ENCODE measurements at places on chromosomes 2 and 18. TPM values are rescaled to one million over a fixed set of nuclear protein-coding genes. Genes with fewer than 3 reads are reported as not detected.

Gene KCNG2
- not detected for total RNA-seq

Gene TCF23
- not detected for total RNA-seq

Gene DLGAP1
- not detected for total RNA-seq

Gene C2orf66
- total RNA-seq = 0.17 TPM

Gene MYO3B
- 0.11 TPM for total RNA-seq

DNA sequence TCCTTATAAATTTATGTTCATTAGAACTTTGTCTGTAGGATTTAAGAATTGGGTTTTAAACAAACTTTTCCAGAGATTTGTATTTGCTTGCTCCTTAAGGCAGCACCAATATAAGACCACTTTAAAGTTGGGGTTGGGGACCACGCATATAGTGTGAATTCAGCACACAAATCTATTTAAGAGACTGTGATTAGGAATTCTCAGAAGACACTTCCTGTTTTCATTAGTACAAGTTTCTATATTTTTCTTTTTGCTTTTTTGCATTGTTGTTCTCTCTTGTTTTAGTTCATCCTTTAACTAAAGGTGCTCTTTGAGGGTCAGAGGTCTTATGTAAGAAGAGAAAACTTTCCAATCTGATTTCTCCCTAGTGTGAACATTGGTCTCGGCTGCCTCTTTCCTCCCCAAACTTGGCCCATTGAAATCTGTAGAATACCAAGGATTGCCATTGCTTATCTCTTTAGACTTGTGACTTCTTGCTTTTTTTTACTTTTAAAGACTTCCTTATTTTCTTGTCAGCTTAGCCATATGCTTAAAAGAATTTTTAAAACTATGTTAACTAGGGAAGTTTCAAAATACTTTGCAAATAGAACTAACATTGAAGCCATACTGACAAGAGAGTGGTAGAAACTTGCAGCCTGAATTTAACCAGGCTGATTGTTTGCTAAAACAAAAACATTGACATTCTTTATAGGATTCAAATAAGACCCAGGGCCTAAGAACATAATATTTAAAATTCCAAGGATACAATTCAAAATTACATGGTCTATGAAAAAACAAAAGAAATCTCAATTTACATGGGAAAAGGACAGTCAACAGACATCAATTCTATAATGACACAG, 264.1 kb upstream of the FN1 start:
- no peaks in the 10 kb centered on the region for H3K36me3 ChIP-seq
- no peak overlapping the region for H3K27ac ChIP-seq
- no peak for DNase-seq
- H3K27me3 ChIP-seq = peaks cover 2% of the 10 kb centered on the region

DNA sequence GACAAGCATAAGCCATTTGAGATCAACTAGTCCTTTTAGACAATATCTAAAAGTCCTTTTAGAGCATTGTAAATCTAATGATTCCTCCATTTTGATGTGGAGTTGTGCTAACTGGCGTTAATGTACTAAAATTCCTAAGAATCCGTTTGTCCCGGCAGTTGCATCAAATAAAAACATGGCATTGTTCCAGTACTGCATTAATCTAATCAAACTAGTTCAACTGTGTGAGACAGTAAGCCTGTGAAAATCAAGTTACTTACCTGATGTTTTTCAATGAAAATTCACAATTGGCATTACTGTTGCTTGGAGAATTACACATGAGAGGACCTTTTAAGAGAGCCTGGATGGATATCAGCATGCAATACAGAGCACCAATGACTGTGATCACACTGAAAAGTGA, 13.3 kb downstream of the TM4SF20 start:
- H3K27me3 ChIP-seq = peaks cover 4% of the 10 kb centered on the region
- H3K4me1 ChIP-seq = no peaks in the 10 kb centered on the region
- H3K4me3 ChIP-seq = no peak overlapping the region
- no peak overlapping the region for H3K27ac ChIP-seq
- H3K36me3 ChIP-seq = peaks cover 5% of the 10 kb centered on the region

GRCh38 chr2:186917866-186918265, 68.9 kb upstream of the ZSWIM2 start:
- no peaks in the 10 kb centered on the region for H3K36me3 ChIP-seq
- no peak overlapping the region for H3K27ac ChIP-seq
- no peaks in the 10 kb centered on the region for H3K4me1 ChIP-seq
- no peak for DNase-seq
- no peaks in the 10 kb centered on the region for H3K27me3 ChIP-seq
- H3K4me3 ChIP-seq = no peak overlapping the region

GRCh38 chr18:1094409-1094808, 189.7 kb downstream of the ADCYAP1 start:
- no peak overlapping the region for H3K4me3 ChIP-seq
- no peak for DNase-seq
- H3K27me3 ChIP-seq = no peaks in the 10 kb centered on the region
- no peaks in the 10 kb centered on the region for H3K4me1 ChIP-seq

GRCh38 chr2:3354986-3355385, 22.6 kb downstream of the EIPR1 start:
- no peaks in the 10 kb centered on the region for H3K27me3 ChIP-seq
- H3K4me3 ChIP-seq = no peak overlapping the region
- H3K36me3 ChIP-seq = peaks cover 43% of the 10 kb centered on the region
- peaks cover 23% of the 10 kb centered on the region for H3K4me1 ChIP-seq

- H3K36me3 ChIP-seq = peaks cover 40% of the 10 kb centered on the region
- DNase-seq = no peak
- H3K27ac ChIP-seq = no peak overlapping the region
- H3K4me1 ChIP-seq = no peaks in the 10 kb centered on the region
Measured at GRCh38 chr2:62281663-62282062, 85.7 kb downstream of the B3GNT2 start.

DNA sequence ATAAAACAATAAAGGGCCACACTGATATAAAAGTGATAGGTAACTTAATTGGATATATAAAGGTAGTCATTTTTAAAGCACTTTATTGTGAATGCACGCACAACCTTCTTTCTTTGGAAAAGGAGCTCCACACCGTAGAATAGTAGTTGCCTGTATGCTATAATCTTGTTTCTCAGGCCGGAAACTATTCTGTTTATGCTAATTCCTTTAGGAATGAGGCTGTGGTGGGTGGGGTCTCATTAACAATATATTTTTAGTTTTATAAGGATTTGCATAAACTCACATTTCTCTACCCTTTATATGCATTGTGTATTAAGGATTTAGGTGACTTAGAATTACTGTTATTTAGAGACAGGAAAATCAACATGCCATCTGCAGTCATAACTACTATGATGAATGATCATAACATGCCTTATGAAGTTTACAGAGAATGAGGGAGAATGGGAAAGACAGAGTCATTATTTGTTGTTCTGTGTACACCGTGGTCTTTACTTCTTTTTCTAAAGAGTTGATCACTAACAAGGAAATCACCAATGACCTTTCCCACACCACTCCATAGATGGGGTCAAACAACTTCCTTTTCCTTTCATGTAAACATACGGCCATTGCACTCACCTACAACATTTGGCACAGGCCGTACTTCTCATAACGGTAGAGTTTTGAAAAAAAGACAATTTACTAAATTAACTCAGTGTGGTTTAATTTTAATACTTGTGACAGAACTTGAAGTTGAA, 84.5 kb downstream of the PIEZO2 start:
- H3K4me1 ChIP-seq = no peaks in the 10 kb centered on the region
- no peak for DNase-seq
- no peak overlapping the region for H3K27ac ChIP-seq
- H3K36me3 ChIP-seq = no peaks in the 10 kb centered on the region
- no peak overlapping the region for H3K4me3 ChIP-seq

DNA sequence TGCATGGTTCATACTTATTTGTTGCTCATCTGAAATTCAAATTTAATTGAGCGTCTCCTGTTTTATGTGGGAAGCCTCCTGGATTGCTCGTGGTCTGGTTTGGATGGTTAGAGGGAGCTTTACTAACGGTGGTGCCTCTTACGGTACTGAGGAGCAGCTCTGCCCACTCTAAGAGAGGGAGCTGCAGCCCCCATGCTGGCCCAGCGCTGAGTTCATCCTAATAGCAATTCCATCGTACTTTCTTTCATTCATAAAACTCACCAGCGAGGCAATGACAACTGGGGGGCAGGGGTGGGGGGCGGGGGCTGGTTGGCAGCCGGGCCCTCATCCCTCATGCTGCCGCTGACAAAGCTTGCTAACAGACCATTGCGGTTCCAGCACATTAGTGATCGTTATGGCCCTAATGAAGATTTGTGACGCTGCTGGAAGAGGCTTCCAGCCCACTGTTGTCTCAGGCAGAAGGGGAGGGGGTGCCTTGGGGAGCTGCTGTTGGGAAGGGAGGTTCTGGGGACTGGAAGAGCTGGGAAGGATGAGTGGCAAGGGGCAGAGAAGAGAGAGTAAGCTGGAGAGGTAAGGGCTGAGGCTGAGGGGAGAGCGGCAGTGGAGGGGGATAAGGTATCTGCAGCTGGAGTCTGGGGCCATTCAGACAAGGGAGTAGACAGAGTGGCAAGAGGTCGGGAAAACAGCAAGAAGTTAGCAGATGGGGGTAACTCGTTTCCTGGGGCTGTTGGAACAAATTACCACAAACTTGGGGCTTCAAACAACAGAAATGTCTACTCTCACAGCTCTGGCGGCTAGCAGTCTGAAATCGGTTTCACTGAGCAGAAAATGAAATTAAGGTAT, 238.1 kb downstream of the LPIN1 start:
- H3K27me3 ChIP-seq = peaks cover 4% of the 10 kb centered on the region
- no peaks in the 10 kb centered on the region for H3K36me3 ChIP-seq
- H3K27ac ChIP-seq = no peak overlapping the region
- H3K4me3 ChIP-seq = no peak overlapping the region

DNA sequence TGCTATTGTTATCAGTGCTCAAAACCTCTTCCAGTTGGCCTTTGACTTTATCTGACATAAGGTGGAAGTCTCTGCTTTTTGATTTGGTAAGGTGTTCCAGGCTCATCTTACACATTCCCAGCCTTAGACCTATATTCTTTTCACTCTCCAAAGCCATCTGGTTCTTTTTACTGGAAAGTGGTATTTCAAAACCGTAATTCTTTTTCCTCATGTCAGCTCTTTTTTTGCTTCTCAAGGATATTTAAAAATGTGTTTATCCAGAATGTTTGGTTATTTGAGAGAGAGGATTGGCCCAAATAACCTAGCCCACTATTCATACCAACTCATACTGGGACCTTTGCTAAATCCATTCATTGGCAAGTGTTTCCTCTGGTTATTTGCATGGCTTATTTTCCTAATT, 411.2 kb upstream of the PIK3C3 start:
- H3K36me3 ChIP-seq = no peaks in the 10 kb centered on the region
- H3K27me3 ChIP-seq = no peaks in the 10 kb centered on the region
- no peak for DNase-seq

DNA sequence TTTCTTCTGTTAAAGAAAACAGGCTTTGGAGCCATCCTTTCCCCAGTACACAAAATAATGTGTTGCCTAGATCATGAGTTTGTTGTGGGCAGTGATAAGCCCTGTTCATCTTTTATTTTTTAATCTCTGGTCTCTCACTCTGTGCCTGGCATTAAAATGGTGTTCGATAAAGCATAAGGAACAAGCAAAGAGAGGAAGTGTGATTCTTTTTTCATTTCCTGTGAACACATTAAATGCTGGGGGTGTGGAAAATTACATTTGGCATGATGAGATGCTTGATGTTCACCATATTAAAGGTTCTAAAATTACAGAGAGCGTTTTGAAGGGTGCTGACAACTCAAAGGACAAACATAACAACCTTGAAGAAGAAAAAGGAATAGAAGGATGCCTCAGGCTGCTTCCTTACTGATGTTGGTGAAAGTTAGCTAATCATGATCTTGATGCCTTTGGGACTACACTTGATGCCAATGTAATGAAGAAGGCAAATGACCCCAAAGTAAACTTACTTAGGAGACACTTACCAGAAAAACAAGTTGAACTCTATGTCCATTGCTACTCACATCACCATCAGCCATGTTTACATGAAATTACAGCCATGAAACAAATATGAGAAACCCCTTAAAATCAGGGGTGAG, 33.0 kb downstream of the TMEFF2 start:
- H3K27me3 ChIP-seq = peaks cover 9% of the 10 kb centered on the region
- H3K4me3 ChIP-seq = no peak overlapping the region
- H3K4me1 ChIP-seq = peaks cover 6% of the 10 kb centered on the region
- H3K36me3 ChIP-seq = no peaks in the 10 kb centered on the region

DNA sequence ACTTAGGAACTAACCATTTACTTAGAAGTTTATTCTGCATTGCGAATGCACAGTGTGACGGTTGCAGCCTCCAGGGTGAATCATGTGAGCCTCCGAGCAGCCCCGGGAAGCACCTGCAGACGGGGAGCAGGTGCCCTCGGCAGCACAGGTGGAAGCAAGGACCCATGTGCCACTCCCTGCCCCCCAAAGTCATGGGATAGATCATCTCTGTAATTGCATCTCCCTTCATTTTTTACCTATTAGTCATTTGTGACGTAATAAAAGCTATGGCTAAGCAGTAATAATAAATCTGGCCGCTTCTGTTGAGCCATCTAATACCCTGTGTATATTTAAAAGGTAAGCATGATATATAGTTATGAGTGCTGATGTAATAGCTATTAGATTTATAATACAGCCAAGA, 97.2 kb downstream of the PTGR3 start:
- no peaks in the 10 kb centered on the region for H3K27me3 ChIP-seq
- no peak for DNase-seq
- H3K36me3 ChIP-seq = no peaks in the 10 kb centered on the region
- no peak overlapping the region for H3K4me3 ChIP-seq

DNA sequence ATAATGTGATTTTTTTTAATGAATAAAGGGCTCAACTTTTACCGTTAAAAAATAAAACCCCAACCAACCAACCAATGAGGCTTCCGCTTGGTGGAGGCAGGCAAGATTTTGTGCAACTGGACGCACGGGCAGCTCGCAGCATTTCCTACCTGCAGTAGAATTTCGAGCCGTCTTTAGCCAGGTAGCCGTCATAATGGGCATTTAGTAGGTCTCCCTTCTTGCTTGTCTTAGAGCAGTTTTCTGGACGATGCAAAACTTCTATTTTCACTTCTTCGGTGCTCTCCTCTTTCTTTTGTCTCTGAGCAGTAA, 316 bp downstream of the FKBP7 start:
- peak overlapping the region; percentile 99 for H3K27ac ChIP-seq
- peak overlapping the region; percentile 94 for H3K4me3 ChIP-seq
- no peak for DNase-seq
- H3K36me3 ChIP-seq = peaks cover 2% of the 10 kb centered on the region
- no peaks in the 10 kb centered on the region for H3K27me3 ChIP-seq
- H3K4me1 ChIP-seq = peaks cover 34% of the 10 kb centered on the region

DNA sequence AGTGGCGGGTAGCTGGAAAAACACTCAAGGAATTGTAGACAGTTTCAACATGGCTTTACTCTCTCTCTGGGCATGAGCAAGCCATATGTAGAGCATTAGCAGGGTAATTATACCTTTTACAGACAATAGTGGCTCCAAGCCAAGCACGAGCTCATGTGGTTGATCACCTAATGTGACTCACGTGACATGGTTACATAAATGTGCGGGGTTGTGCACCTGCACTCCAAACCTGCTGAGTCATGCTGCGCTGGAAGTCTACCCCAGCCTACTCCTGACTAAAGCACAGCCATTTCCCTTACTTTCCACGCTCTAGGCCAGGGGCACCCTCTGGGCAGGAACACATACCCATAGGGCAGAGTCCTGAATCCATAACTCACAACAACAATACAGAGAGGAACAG, 232.8 kb downstream of the MBD5 start:
- no peak overlapping the region for H3K4me3 ChIP-seq
- H3K27me3 ChIP-seq = no peaks in the 10 kb centered on the region
- H3K4me1 ChIP-seq = no peaks in the 10 kb centered on the region
- DNase-seq = no peak
- H3K36me3 ChIP-seq = peaks cover 43% of the 10 kb centered on the region

Data from activated naive CD8-positive, alpha-beta T cell treated with anti-CD3 and anti-CD28 coated beads, Interleukin-2, amount 10 ng/mL, durations not matched to agents 7 days and 5 days (primary cell).